ENCODE measurements at places on chromosomes 5 and 9.

DNA sequence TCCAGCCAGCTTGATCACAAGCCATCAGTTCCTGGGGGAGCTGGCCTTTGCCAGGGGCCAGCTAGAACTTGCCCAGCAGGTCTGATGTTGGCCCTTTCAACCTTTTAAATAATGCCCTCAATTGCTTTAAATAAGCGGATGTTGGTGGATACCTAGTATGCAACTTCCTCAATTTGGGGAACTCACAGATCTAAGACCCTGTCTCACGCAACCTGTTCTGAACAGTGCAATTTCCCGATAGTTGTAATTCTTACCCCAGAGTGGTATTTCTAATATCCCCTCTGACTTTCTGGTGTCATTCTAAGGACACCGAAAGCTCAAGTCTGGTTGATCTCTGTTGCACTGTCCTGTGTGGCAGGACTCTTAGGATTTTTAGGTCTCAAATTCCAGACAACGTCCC lies 23.1 kb downstream of the GALNT12 start:
- no peak for DNase-seq

GRCh38 chr5:90446961-90447360 lies 27.6 kb downstream of the MBLAC2 start:
- peak; percentile 40 for DNase-seq

GRCh38 chr5:132463811-132464155 lies 26.8 kb downstream of the IRF1 start:
- no peak for DNase-seq

GRCh38 chr5:163387589-163388343 lies 49.6 kb upstream of the CCNG1 start:
- no peak for DNase-seq

- DNase-seq: no peak
Observed at GRCh38 chr5:56088967-56089829, 94.4 kb upstream of the IL6ST start.

DNA sequence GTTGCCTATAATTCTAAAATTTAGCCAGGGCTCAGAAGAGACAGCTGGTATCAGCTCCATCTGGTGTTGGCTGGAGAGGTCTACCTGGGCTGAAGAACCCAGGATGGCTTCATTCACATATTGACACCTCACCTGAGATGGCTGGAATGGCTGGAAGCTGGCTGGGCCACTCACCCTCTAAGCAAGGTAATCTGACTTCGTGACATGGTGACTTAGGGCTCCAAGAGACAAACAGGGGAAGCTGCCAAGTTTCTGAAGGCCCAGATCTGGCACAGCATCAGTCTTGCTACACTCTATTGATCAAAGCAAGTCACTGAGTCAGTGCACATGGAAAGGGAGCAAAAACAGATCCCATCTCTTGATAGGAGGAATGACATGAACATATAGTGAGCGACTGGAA lies 102.3 kb downstream of the EPB41L4A start:
- no peak for DNase-seq

- no peak for DNase-seq
Observed at GRCh38 chr9:96169484-96169883, 132.5 kb downstream of the HSD17B3 start.

- no peak for DNase-seq
Observed at GRCh38 chr5:68430279-68430678, 214.7 kb downstream of the PIK3R1 start.

DNA sequence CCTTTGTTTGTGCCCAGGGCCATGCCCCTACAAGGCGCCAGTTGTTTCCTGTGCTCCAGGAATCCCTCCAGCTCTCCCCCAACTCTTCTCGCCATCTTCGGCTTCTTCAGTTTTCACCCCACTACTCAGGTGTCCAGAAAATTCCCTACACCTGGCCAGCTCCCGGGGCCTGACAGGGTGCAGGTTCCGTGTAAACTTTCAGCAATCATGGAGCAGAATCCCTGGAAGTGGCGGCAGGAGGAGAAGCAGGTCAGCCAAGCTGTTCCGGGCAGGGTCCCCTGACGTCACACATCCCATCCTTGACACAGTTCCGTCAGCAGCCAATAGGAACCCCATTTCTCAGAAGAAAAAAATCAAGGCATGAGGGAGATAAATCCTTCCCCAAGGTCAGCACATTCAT lies 12.2 kb upstream of the ADGRD2 start:
- DNase-seq: no peak

GRCh38 chr5:54443270-54443669 lies 12.2 kb upstream of the HSPB3 start:
- DNase-seq: no peak

- DNase-seq: no peak
Observed at GRCh38 chr5:32848681-32849080, 137.6 kb downstream of the NPR3 start.

DNA sequence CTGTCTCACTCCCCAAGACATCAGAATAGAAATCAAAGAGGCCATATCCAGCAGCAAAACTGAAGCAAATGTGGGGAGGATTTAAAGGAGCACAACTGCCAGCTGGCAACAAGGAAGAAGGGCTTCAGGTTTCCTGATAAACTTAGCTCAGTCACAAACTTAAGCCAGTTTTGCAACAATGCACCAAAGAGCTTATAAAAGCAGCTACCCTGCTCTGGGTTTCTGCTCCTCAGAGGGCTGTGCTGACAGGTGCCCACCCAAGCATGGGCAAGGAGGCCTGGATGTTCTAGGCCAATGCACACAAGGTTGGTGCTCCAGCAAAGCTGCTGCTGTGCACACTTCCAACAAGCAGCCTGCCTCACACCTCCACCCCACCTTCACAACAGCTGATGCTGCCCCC lies 132.9 kb downstream of the SIL1 start:
- no peak for DNase-seq

DNA sequence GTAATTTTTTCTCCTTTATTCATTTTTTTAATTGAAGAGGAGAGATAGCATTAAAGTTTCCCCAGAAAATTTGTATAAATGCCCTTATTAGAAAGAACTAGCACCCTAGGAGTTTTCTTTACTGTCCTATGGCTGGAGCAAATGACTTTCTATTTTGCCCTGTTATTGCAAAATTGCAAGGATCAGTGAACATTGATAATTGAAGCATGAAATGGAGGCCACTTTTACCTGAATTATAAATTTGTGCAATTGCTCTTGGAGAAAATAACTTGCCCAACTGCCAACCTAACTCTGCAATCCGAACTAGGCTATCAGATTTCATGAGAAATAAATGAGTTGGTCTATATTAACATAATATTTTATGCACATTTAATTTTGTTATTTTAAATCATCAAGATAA lies 111.9 kb downstream of the MTRR start:
- DNase-seq: no peak

GRCh38 chr5:77993855-77994318 lies 217.7 kb upstream of the TBCA start:
- no peak for DNase-seq

- no peak for DNase-seq
Observed at GRCh38 chr9:18776836-18777820, 255.9 kb downstream of the SAXO1 start.

DNA sequence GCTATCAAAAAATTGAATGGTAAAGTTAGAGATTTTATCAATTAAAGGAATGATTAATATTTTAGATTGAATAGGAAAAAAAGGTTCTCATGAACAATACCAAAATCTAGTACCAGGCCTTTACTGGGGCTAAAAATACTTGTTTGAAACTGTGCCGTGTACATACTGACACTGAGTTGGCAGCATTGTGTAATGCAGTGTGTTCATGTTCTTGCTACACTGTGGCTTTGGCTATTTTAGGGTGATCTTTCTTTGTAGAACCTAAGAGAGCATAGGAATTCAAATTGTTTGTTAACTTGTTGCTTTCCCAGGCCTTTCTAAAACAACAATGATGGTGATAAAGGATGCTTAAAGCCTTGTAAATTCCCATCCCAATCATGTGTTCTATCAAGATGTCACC lies 80.9 kb downstream of the KIF4B start:
- no peak for DNase-seq
